ENCODE measurements at places on chromosomes 4 and X.

- no peak for DNase-seq
Measured at GRCh38 chr4:172822331-172822730, 346.3 kb upstream of the GALNT7 start.

GRCh38 chr4:22720091-22720490 is 27.4 kb downstream of the GBA3 start:
- no peak for DNase-seq

DNA sequence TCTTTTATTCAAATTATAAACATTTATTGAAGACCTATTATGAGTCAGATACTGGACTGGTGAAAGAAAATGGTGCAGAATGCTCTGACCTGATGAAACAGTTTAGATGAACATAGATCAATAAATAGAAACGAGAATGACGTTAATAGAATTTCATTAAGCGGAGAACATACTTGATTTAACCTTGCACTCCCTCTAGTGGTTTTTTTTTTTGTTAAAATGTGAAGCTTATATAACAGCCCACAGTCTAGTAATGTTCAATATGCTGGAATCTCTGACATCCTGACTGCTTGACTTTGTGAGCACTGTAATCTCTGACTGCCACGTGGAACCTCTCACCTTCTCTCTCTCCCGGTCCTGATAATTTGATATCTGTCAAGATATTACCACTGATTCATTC is 32.3 kb downstream of the HDAC8 start:
- no peak for DNase-seq

DNA sequence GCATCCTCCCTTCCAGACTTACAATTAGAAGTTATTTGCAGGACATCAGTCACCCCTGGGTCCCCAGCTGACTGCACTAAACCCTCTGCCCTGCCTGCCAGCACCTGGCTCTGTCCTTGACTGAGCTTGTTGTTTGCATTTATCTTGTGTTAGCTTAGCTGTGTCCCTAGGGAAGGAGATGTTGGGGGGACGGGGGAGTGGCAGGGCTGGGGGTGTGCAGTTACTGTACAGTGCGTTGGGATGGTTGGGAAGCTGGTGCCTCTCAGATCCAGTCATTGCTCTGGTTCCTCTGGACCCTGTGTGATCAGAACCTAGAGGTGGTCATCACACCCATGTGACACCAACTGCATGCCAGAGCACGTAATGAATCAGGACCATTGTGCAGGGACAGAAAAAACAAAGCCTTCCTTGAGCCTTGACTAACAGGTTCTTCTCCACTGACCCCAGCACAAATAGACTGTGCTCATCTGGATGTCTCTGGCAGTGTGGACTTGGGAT is 32.7 kb upstream of the PROM1 start:
- DNase-seq: no peak

DNA sequence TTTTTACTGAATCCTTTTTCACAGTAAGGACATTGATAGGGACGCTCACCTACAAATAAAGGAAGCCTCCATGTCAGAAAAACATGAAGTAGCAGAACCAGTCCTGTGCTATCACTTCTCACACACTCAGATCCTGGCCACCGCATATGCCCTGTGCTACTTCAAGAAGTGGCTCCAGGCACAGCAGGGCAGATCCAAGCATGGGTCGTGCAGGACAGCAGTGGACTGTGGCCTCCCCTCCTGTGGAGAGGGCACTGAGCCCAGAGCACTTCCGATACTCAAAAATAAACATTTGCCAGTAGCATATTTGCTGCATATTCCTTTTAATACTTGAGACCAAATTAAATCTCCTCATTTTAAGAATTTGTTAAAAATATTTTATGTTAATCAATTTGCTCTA is 167.9 kb downstream of the PRDM5 start:
- DNase-seq: no peak

GRCh38 chr4:102157984-102158383 is 187.3 kb downstream of the SLC39A8 start:
- no peak for DNase-seq

DNA sequence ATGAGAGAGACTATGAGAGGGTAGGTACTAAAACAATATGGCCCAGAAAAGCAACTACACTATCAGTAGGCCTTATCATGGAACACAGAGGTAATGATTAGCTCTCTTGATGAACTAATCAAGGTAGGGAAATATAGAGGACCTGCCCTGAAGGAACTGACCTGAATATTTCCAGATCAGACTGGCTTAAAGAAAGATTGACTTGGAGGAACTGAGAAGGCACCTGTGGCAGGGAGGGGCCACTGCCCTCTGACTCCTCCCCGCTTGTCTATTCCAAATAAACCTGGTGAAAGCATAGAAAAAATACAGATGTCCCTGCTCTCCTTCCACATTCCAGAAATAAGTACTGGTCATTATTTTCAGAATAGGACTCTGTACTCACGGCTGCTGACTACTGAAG is 5.5 kb downstream of the RPS6KA6 start:
- no peak for DNase-seq

- DNase-seq: no peak
Measured at GRCh38 chrX:147803948-147804347, 107.8 kb upstream of the FMR1 start.

DNA sequence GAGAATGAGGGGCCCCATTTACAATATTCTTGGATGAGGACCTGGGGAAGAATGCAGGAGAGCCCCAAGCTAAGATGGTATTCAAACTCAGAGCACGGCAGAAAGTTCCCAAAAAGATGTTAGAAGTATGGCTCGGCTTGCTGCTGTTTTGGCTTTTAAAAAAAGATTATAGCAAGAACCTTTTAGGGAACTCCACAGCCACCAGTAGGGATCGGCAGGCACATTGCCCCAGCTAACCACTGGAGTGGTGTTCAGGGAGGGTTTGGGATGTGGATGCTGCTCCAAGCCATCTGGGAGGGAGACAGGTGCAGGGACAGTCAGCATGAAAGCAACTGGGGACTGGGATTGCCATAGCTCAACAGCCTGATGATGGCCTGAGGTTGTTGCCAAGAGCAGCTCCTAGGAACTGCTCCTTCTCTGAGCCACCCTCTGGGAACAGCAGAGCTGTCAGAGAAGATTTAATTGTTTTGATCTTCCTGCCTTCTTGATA is 63.0 kb downstream of the SORBS2 start:
- no peak for DNase-seq

GRCh38 chr4:10072420-10073017 is 44.1 kb downstream of the WDR1 start:
- no peak for DNase-seq

GRCh38 chr4:155304375-155304774 is 72.4 kb downstream of the MAP9 start:
- DNase-seq: no peak

Measured in activated CD8-positive, alpha-beta memory T cell treated with anti-CD3 and anti-CD28 coated beads for 4 hours (primary cell).